ENCODE measurements at places on chromosomes 3 and 15.

GRCh38 chr3:170531054-170531453, 54.8 kb downstream of the SLC7A14 start:
- DNase-seq = no peak

DNA sequence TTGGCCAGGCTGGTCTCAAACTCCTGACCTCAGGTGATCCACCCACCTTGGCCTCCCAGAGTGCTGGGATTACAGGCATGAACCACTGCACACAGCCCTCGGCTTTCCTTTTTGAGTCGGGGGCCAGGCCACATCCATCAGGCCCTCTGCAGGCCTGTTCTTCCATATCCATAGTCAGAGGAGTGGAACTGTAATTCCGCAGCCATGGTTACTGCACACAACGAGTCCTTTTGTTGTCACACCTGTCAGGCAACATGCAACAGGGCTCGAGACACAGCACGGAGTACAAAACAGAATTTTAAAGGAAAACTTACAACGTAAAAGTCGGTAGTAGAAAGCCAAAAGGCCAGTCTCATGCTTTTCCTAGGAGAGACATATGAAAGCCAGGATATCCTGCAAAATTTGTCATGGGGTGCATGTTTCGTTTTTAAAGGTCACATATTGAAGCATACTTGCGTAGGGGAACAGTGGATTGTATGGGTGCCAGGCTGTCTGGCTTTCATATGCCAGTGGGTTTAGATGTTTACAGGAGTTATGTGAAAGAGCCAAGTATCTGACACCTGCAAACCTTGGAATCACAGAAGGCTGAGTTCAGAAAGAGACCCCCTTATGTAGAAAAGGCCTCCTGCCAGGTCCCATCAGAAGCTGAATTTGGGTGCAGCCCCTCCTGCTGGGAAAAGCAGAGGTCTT, 63.2 kb upstream of the LPP start:
- DNase-seq = no peak

- no peak for DNase-seq
Observed at GRCh38 chr3:69766638-69767037, 27.4 kb downstream of the MITF start.

GRCh38 chr3:25455441-25456132, 27.5 kb downstream of the RARB start:
- DNase-seq = peak; percentile 70

DNA sequence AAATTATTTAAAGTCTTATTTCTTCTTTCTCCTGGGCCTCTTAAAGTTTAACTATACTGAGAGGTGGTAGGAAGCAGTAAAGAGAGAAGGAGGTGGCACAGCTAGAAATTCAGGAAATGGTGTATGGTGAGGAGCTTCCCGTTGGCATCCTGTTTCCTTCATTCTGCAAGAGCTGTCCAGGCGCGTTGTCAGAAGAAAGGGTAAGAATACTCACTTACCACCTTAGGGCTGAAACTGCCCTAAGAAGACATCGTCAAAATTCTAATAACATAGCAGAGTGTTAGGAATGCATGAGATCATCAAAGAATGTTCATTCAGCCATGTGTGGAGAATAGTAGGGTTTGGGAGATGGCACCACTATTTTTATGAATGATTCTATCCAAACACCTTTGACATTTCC, 699.6 kb downstream of the MCTP2 start:
- DNase-seq = no peak

DNA sequence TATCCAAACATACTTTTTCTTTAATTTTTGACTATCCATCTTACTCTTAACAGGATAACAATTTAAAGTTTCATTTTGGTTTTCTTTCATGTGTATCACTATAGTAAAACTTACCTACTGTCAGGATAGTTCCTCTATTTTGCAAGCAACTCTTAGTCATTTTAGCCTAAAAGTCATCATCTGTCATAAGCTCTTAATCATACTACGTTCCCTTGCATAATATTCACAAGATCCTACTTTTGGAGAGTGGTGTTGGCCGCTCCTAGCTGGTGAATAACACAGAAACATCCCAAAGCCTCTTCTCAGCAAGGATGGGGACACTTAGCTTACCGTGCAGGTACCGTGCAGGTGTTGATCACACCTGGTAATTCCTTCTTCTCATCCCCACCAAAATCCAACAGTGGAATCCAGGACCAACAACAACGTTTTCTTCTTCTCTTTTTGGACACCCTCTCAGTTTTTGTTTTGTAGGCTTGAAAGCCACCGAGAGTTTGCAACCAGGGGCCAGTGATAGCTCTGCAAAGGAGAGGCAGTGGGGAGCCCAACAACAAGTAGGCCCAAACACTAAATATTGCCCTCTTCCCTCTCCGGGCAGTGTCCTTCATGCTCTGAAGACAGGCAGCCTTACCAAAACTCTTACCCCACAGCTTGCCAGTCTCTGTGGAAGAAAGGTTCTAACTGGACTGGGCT, 433 bp downstream of the FILIP1L start:
- no peak for DNase-seq

DNA sequence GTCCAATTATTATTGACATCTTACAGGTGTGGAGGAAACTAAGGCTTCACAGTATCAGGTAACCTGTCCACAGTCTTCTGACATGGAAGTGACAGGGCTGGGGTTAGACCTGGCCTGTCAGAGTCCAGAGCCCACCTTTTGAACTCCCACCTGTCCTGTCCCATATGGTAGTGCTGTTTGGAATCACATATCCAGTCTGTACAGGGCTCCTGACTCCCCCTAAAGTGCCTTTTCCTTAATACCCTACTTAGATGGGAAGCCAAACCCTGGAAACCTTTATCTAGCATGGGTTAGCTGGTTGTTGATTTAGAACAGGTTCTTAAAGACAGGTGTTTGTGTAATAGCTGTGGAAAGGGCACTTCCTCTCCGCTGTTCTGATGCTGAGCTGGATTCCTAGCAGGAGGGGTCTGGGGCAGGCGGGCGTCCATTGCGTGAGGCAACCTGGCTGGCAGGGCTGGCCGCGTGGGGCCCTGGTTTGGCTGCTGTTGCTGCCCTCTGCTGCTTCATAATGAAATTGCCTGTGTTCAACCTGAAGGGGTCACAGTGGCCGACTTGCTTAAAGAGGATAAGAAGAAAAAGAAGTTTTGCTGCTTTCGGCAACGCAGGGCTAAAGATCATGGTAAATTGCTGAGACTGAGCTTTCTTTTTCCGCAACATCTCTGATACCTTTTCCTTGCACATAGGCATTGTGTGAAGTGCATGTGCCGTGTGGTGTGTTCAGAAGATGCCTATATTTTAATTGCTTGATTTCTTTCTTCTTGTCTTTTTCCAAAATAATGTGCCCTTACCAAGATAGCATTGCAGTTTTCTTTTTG, 136.2 kb downstream of the CHDH start:
- peak; percentile 69 for DNase-seq

DNA sequence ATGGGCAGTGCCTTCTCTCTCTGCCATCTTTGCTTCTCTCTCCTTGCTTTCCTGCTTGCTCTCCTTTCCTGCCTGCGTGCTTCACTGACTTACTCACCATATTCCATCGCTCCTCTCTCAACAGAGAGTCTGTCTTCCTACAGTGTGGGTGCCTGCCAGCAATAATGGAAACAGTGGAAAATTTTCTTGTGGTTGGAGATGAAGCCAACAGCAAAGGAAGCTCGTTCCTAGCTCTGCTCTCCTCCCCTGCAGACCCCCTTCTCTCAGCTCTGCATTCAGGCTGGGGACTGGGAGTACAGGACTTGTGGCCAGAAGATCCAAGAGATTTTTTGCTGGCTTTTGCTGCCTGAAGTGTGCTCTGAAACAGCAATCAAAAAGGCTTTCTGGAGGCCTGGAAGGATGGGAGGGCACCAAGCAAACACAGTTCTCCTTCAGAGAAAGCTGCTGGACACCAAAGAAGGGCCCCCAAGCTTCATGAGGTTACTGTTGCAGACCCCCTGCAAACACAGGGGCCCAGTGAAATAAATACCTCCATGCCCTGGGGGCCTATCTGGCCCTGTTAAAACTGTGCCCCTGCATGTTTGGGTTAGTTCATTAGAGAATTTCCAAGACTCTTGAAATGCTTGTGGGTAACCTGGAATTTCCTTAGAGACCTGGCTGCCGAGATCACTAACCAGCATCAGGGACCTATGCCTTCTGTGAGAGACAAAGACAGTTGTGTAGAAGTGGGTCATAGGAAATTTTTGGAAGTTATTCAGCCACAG, 149.9 kb upstream of the RASGRP1 start:
- DNase-seq = peak; percentile 97

GRCh38 chr15:83372434-83372891, 74.7 kb upstream of the SH3GL3 start:
- DNase-seq = no peak

DNA sequence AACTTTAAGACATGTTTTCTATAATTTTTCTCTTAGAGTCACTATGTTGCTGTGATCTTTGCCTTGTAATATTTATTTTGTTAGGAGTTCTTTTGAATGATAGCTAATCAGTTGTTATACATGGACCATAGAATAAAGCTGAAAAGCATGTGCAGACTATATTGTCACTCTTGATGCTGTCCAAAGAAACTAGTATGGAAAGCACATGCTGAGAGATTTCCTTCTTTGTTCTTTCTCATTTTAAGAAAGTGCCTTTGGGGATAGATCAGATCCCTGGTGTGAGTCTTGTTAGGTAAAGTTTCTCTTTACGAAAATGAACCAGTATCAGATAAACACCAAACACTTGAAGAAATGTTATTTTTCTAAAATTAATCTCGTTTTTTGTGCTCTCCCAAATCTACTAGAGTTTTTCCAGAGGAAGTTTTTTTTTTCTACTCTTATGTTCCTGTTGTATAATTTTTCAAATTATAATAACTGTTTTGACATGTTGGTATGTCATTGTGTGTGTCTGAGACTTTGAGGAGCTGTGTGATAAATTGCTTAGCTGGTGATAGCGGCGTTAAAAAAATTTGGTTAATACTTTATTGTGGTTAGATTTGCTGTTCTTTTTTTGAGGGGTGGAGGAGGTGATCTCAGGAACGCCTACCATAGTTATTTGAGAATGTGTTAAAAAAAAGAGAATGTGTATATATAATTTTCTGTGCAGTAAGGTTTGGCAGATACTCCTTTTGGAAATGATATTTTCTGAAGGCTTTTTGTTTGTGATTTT, 2.2 kb downstream of the PIAS1 start:
- no peak for DNase-seq

DNA sequence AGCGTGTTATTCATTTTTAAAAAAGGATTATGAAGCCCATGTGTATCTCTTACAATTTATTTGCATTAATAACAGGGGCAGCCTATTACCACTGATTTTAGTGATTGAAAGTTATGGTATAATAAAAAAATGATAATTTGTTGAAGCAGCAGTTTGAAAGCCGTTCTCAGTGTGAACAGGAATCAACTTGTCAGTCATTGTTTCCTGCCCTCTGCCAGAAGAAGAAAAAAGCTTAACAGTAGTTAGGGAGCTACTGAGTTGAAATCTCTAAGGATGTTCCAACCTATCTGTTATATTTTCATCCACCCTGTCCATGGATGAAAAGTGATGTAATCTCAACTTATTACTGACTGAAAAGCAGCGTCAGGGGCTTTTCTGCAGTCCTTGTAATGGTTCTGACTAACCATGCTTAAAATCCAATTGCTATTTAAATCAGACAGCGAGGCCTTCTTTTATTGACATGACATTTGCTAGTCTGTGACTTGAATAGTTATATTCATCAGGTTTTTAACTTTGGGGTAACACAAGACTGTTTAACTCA, 486.7 kb downstream of the ROBO2 start:
- DNase-seq = no peak

DNA sequence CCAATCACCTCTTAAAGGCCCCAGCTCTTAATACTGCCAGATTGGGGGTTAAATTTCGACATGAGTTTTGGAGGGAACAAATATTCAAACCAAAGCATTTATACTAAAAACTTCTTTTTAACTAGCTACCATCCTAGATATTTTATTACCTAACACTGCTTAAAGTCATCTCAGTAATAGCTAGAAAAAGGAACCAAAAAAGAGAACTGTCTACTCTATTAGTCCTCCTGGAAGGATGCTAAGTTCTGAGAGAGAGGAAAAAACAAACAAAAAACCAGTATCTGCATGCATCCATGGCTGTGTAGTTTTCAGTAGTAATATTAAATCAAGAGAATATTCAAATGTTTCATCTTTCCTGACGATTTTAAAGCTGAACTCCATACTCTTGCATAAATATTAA, 5.8 kb downstream of the CPOX start:
- no peak for DNase-seq

DNA sequence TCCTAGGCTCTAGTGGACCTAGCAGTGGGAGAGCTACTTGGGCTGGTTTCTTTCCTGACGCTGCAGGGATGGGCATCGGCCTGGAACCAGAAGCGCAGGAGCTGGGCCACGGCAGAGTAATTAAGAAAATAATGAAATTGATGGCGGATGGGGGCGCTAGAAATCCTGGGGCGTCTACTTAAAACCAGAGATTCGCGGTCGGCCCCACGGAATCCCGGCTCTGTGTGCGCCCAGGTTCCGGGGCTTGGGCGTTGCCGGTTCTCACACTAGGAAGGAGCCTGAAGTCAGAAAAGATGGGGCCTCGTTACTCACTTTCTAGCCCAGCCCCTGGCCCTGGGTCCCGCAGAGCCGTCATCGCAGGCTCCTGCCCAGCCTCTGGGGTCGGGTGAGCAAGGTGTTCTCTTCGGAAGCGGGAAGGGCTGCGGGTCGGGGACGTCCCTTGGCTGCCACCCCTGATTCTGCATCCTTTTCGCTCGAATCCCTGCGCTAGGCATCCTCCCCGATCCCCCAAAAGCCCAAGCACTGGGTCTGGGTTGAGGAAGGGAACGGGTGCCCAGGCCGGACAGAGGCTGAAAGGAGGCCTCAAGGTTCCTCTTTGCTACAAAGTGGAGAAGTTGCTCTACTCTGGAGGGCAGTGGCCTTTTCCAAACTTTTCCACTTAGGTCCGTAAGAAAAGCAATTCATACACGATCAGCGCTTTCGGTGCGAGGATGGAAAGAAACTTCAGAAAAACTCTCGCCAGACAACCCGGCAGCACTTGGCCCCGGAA, 6.1 kb downstream of the SOX14 start:
- no peak for DNase-seq

DNA sequence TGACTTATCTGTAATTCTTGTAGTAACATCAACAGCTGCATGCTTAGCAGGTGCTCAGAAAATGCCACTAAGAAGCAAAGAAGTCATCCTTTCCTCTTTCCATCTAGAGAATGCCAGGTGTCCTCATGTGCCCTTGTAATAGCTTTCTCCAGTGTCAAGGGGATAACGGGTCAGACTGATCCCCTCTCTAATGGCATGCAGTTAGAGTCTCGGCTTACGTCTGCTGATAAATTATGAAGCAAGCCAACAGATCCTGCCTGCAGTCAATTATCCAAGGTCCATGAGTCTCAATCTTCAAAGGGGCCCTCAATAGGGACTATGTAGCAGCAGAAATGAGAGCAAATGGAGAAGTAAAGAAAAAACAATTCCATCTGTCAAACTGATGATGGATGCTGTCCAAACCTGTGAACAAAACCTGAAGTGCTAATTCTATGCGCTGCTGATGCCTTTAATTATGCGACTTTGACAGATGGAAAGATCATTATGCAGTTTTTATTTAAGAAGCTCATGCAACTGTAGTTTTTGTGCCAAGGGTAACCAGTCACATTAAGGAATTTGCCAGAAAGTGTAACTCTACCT, 162.8 kb upstream of the PEX5L start:
- DNase-seq = no peak

DNA sequence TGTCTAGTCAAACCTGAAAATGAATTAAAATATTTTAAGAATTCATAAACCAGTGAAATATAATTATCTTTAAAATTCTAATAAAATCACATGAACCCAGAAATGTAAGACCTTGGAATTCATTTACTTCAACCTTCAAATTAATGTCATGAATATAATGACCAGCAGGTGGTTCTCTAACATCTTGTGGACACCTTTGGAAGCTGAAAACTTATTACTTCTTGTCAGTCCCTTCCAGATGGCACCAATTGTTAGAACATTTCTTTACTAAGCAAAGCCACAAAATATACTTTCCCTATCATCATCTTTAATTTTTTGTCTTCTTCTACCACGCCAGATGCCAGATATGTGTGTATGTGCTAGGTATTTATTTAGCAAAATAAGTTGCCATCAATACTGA, 240.0 kb downstream of the MBNL1 start:
- DNase-seq = no peak

Data from astrocyte of the spinal cord (primary cell).